ENCODE measurements at places on chromosomes 3 and 15.

DNA sequence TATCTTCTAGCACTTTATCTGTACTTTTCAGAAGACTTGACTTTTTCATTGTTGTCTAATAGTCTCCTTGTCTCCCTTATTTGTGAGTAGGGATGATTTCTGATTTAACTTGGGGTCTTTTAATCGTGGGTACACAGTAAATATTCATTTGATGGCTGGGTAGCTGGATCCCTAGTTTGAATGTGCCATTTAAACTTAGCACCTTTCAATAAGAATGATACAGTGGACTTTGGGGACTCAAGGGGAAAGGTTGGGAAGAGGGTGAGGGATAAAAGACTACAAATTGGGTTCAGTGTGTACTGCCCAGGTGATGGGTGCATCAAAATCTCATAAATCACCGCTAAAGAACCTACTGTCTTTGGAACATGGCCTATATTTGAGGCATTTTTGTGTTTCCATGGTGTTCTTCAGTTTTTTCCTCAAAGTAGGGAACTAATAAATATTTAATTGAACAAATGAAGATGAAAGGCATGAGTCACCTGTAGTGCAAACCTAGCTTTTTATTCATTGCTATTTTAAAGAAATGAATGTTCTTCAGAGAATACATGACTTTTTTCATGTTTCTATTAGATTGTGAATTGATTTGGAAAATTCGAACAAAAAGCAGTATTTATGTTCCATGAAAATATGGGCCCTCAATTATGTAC, 12.1 kb downstream of the FNDC3B start:
- no peak for DNase-seq

GRCh38 chr3:194485468-194485880, 1.3 kb downstream of the ATP13A3 start:
- no peak for DNase-seq

DNA sequence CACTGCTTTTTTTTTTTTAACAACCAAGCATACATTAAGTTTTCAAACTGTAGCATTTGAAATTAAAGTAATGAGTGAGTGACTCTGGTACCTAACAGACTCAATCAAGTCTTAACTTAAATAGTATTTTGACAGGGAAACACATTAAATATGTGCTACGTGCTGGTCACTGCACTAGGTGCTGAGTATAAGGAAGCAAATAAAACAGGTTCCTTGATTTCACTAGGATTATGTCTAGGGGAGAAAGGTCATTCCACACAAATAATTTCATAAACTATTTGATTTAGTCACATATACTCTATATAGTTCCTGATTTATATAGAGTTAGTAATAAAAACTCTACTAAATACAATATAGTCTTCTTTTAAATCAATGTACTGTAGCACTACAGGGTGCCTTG, 89.4 kb downstream of the SUCLG2 start:
- DNase-seq, result no peak

GRCh38 chr15:77500989-77501388, 80.3 kb downstream of the HMG20A start:
- DNase-seq, result no peak

- no peak for DNase-seq
Observed at GRCh38 chr3:55286693-55287092, 200.4 kb downstream of the WNT5A start.

- DNase-seq, result no peak
Observed at GRCh38 chr3:153901991-153902390, 219.2 kb upstream of the ARHGEF26 start.

DNA sequence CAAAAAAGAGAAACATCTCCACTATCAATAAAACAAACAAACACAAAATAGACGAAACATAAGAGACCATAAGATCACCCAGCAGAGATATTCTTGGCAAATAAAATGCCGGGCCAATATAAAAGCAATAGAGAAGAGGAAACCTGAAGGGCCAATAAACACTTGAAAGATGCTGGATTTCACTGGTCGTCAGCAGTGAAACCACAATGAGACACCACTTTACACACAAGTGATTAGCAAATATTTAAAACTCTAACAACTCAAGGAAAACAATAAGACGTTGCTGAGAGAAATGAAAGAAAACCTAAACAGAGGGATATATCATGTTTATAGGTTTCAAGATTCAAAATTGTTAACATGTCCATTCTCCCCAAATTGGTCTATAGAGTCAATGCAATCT, 148.5 kb downstream of the WDR76 start:
- no peak for DNase-seq

- DNase-seq, result no peak
Observed at GRCh38 chr15:75425966-75426500, 25.5 kb downstream of the SIN3A start.

DNA sequence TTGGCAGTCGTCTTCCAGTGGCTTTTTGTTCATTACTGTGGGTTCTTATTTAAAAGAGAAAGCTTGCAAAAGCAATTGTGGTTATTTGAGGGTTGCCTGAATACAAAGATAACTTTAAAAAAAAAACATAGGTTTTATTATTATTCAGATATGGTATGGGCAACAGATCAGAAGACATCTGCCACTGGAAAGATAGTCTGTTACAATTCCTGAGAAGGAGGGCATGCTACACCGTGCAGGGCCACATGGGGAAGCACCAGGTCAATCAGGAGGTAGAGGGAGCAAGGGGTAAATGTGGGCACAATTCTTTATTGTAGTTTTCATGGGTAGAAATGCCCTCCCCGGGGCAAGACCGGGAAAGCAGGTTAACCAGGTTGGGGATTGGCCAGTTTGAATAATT, 46.5 kb downstream of the BBS4 start:
- DNase-seq, result no peak

- no peak for DNase-seq
Observed at GRCh38 chr3:84963137-84963536, 4.3 kb downstream of the CADM2 start.

GRCh38 chr3:20344400-20344959, 158.5 kb upstream of the SGO1 start:
- DNase-seq, result no peak
